Activated naive CD4-positive, alpha-beta T cell treated with anti-CD3 and anti-CD28 coated beads, Interleukin-2, amount 10 ng/mL, durations not matched to agents 5 hours and 36 hours (primary cell): ENCODE measurements at places on chromosomes 6 and 20. TPM values are rescaled to one million over a fixed set of nuclear protein-coding genes. Genes with fewer than 3 reads are reported as not detected.

The METTL24 gene
- total RNA-seq: not detected

The EZR gene
- total RNA-seq: 185 TPM

The TINAG gene
- total RNA-seq: not detected

The SSTR4 gene
- total RNA-seq: not detected

The GATA5 gene
- not detected for total RNA-seq

The FILIP1 gene
- total RNA-seq: not detected

The KCNS1 gene
- total RNA-seq: 0.13 TPM

The ETV7 gene
- 5.3 TPM for total RNA-seq

The TREM1 gene
- total RNA-seq: 0.26 TPM

The HACE1 gene
- total RNA-seq: 16.3 TPM

The SLA2 gene
- 65.9 TPM for total RNA-seq

The PRRT1 gene
- total RNA-seq: 0.35 TPM

The ENPP3 gene
- total RNA-seq: not detected

The DLL1 gene
- 1.0 TPM for total RNA-seq

The SUPT3H gene
- total RNA-seq: 8.2 TPM

The RRAGD gene
- 10.8 TPM for total RNA-seq

The SOX18 gene
- 0.28 TPM for total RNA-seq

The RIMS4 gene
- total RNA-seq: not detected
